Nephron progenitor cell (in vitro differentiated cells): ENCODE measurements at places on chromosomes 1 and 21.

DNA sequence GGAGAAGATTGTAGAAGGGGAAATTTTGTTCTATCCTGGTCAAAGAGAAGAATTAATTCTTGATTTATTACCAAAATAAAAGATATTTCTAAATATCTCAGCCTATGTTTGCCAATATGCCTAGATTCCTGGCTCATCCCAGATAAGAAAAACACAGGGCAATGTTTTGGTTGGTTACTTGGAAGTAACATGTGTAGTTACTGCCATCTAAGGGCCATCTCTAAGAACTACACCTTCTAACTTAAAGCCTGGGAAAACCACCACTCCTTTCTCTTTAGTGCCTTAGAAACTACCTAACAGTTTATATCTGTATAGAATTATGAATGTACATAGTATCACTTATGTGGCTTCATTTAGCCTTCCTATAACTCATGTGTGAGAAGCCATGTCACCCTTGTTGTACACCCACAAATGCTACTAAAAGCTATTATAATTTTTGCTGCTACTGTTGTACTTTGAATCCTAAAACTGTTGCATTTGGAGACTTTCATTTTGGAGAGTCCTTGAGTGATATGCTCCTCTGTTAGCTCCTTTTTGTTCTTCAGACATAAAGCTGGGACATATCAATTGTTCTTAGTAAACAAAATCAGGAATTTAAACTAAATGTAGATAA is 4.5 kb downstream of the AIM2 start:
- DNase-seq, result peak; percentile 16

- DNase-seq, result no peak
Measured at GRCh38 chr21:30882866-30883597, 1.7 kb upstream of the KRTAP11-1 start.

DNA sequence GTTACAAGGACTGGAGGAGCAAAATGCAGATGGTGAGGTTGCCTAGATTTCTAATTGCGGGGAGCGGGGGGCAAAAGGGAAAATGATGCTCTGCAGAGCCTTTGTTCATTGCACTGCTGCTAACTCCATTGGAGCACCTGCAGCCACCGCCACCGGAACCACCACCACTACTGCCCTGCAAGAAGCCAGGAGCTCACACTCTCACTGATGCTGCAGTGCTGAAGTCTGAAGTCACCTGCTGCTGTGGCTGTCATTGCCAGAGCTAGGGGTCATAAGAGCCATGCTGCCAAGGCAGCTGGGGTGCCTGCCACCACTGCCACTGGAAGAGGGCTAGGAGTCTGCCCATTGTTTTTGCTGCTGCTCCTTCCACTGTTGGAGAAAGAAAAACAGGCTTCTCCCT is 7.3 kb upstream of the HPCAL4 start:
- DNase-seq, result no peak

DNA sequence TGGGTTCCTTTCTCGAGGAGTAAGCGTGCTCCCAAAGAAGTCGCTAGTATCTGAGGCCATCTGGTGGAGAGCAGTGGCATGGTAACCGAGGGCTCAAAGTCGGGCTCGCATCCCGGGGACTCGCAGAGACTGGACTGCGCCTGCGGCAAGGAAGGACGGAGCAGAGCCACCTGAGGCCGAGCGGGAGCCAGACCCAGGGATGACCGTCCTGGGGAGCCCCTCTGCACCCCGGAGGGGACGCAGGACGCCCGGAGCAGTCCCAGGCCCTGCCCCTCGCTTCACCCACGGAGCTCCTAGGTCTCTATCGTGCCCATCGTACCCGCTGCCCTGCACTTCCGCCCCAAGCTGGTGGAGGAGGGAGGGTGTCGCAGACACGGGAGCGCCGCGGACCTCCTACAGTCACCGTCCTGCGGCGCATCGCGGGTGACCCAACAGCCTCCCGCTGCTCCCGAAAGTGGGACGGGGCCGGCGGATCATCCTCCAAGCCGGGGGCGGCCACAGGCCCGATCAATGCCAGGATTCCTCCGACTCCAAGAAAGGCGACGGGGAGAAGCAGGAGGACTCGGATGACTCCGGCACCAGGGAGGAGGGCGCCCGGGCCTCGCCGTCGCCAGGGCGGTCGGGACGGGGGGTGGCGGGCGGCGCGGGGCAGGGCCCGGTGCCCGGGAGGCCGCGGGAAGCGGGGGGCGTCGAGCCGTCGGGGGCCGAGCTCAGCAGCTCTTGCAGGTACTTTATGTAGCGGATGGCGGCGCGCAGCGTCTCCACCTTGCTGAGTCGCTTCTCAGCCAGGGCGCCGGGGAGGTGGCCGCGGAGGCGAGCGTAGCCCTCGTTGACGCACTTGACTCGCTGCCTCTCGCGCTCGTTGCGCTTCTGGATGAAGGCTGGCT is 2.3 kb upstream of the CACNA1S start:
- DNase-seq, result peak; percentile 88

DNA sequence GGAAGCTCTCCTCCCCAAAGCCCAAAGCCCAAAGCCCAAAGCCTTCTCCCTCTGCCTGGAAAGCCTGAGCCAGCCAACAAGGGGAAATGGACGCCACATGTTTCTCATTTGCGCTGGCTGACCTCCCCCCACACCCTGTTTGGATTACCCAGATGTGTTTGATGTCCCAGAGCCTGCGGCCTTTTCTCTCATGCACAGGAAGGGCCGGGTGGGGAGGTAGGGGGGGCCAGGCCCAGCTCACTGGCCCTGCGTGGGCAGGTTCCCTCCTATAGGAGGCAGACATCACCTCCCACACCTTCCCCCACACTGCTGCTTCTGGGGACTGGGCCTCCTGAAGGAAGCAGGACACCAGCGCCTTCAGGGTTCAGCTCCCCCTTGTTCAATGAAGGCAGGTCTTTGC is 116.3 kb downstream of the NAV1 start:
- DNase-seq, result peak; percentile 54

DNA sequence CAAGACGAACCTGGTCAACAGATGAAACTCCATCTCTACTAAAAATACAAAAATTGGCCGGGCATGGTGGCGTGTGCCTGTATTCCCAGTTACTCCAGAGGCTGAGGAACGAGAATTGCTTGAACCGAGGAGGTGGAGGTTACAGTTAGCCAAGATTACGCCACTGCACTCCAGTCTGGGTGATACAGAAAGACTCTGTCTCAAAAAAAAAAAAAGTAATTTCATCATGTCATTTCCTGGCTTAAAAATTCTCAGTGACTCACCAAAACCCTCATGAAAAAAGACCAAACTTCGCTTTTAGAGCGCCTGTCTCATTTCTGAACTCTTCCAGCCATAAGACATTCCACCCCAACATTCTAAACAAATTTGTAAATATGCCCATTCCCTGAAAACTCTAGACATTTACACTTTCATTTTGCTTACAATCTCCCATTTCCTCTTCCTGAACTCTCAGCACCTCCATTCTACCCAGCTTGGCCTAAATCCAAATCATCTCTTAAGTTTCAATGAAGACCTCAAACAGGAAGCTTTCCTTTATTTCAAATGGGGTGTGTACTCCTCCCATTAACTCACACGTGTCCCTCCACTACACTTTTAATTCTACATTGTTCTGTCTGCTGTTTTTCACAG is 50.5 kb upstream of the PRRC2C start:
- no peak for DNase-seq

DNA sequence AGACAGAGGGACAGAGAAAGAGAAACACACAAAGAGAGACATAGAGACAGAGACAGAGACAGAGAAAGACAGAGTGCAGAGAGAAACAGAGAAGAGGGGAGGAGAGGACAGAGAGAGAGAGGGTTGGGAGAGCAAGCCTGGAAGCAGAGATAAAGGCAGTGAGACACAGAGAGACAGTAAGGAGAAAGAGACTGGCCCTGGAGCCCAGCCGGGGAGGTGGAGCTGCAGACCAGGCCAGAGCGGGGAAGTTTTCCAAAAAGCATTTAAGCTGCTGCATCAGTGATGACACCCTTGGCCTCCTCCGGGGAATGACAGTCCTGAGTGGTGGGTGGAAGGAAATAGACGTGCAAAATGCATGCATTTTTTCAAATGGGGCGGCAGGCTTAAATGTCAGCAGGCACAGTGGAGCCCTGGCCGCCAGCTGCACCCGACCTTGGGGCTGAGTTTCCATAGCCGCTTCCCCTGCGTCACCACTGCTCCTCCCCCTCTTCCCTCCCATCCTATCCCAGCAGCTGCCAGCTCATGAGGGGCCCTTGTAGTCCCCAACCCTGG is 95.4 kb upstream of the KLHDC7A start:
- peak; percentile 59 for DNase-seq

- DNase-seq, result no peak
Measured at GRCh38 chr1:205324781-205325180, 3.2 kb upstream of the NUAK2 start.

DNA sequence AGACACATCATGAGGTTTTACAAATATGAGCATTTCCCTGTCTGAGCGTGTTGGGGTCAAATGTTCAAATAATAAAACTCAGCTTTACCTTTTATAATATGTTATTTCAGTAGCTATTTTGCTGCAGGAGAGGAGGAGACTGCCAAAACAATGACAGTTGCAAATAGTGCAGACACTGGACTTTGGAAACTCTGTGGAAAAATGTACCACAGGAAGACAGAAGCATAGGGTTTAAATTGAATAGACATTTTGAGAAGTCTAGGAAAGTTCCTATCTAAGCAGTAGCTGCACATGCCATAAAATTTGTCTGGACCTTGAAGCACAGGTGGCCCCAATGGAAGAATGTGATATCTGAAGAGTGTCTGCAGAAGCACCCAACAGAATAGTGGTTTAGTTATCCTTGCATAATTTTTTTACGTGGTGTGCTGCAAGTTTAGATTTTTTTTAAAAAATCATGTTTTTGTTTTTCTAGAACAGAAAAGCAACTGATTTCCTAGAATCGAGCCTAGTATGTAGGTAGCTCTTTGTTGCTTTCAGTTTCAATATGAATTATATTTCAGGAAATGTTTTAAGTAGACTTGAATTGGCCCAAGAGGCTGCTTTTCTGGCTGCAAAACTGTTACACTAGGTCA is 14.0 kb upstream of the GBP5 start:
- DNase-seq, result no peak

DNA sequence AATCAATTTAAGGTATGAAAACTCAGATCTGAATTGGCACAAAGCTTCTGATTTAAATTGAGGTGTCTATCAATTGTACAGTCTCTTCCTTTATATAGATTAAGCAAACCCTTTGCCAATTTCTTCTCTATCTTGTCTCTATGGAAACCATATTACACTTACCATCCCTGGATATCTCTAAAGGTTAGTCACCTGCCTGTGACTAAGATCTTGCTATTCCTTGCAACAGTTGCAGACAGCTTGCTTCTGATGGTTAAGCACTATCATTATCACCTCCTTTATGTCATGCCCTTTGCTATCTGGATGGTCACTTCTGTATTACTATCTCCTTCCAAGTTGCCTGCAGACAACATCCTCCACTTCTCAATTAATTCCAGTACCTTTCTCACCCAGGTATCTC is 998.6 kb upstream of the B3GALT2 start:
- no peak for DNase-seq

- no peak for DNase-seq
Measured at GRCh38 chr1:205075642-205076155, 8.6 kb downstream of the TMEM81 start.

GRCh38 chr1:51314974-51315373 is 15.4 kb downstream of the TTC39A start:
- no peak for DNase-seq

DNA sequence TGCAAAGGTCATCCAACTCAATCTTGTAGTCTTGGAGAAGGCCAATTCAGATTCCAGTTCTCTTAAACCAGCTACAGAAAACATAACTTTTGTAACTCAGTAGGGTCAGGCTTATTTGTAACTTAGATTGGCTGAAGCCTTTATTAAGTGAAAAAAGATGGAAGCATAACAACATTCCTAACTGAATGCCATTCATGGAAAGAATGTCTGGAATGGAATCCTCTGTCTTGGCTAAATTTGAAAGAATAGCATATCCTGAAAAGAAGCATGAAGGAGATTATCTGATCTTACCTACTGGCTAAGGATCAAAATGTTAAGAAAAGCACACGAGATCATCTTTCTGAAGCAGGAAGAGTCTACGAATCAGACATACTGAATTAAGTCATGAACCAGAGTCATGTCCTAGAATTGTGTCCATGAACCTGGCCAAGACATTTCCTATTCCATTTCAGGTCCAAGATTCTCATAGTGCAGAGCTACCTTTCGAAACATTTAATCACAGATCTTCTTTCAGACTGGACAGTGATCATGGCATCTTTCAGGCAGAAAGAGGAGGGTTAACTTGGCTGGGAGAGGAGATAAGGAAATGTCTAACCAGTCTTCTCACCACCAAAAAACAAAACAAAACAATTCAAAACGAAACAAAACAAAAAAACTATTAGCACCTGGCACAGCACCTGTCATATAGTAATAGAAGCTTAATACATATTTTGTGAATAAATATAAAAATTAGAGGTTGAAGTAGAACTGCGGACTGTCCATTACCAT is 75.6 kb downstream of the XCL2 start:
- DNase-seq, result no peak

DNA sequence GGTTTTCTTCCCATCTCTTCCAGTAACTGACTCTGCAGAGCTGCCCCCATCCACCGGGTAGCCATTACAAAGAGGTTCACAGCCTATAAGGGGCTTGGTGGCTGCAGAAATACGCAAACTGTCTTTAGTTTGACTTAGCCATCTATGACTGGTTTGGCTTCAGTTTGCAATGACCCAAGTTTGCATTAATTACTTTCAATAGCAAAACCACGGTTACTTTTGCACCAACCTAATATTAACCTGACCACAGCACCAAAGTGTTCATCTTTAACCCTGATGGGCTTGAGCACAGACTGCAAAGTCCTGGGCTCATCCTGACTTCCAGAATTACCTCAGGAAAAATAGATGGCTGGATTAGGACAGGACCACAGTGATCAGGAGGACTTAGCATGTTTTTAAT is 2.2 kb upstream of the HAO2 start:
- no peak for DNase-seq

- DNase-seq, result no peak
Measured at GRCh38 chr21:25884311-25884710, 149.5 kb downstream of the GABPA start.

DNA sequence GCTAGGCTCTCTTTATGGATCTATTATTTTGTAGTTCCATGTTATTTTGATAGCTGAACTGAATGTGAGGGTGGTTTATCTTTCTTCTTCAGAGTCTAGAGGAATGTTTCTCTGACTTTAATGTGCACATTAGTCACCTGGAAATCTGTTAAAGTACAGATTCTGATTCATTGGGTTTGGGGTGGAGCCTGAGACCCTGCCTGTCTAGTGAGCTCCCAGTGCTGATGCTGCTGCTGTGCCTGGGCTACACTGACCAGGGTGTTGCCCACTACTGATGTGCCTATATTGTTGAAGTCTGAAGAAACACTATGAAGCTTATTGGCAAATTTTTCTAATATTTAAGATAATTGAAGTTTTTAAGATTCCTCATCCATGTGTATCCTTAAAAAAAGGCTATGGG is 35.9 kb downstream of the CD46 start:
- no peak for DNase-seq
